ENCODE measurements at places on chromosomes 6 and 20.

- no peak for DNase-seq
Observed at GRCh38 chr20:47606414-47606982, 104.8 kb downstream of the NCOA3 start.

DNA sequence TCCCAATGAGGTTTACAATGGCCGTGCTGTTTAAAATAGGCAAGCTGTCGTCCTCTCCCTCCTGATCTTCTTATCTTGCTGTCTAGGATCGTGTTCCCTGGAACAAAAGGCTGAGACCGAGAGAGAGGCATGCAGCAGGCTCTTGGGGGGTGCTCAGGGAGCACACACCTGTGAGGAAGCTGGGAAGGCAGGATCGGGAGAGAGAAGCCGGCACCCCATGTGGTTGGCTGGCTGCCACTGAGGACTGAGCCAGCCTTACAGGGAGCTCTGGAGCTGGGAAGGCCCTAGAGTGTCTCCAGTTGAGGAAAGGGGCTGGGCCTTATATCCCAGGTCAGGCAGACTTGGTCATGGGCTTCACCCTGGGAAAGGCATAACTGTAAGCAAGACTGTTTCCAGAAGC lies 184.2 kb downstream of the LY86 start:
- DNase-seq = no peak

- no peak for DNase-seq
Observed at GRCh38 chr6:42618686-42619085, 54.9 kb downstream of the UBR2 start.

DNA sequence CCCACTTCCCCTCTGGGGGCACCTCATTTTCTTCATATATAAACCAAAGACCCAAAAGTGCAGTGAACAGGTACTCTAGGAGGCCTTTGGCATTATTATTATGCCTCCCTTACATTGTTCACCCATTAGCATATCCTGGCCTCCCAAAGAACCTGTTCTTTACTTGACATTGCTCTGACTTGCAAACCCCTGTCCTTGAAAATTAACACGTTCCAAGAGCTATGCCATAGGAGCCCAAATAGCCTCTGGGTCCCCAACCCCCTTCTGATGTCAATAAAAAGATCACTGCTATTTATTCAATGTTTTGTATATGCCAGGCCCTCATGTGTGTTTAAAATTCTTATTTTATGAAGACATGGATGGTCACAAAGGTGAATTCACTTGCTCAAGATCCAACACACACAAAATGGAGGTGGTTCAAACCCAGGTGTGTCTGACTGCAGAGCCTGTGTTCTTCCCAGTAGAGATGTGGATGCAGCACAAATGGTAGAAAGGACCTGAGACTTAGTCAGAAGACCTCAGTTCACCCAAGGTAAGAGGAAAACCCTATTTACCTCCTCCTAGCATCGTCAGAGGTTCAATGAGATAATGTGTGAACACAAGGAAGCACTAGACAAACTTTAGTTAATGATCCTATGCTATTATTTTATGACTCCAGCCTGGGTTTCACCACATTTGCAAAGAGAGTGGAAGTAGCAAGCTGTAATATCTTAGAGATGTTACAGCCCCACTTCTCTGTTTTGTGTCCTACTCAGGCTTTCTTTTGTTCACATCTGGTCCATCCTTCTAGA lies 36.6 kb downstream of the BCL2L1 start:
- no peak for DNase-seq

- no peak for DNase-seq
Observed at GRCh38 chr20:10523443-10523842, 88.3 kb downstream of the SLX4IP start.

DNA sequence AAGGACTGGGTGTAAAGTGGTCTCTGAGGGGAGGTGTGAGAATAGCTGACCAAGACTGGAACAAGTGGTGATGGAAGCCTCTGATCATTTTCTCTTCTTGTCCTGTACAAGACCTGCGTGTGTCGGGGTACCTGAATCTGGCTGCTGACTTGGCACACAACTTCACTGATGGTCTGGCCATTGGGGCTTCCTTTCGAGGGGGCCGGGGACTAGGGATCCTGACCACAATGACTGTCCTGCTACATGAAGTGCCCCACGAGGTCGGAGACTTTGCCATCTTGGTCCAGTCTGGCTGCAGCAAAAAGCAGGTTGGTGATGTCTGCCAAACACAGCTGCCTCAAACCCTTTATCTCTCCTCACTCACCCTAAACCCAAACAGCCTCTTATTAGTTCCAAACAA lies 1.7 kb upstream of the HSD17B8 start:
- DNase-seq = no peak

GRCh38 chr6:33114406-33114805 lies 38.6 kb downstream of the HLA-DPB1 start:
- no peak for DNase-seq

- DNase-seq = no peak
Observed at GRCh38 chr6:8627085-8627861, 191.9 kb upstream of the SLC35B3 start.

DNA sequence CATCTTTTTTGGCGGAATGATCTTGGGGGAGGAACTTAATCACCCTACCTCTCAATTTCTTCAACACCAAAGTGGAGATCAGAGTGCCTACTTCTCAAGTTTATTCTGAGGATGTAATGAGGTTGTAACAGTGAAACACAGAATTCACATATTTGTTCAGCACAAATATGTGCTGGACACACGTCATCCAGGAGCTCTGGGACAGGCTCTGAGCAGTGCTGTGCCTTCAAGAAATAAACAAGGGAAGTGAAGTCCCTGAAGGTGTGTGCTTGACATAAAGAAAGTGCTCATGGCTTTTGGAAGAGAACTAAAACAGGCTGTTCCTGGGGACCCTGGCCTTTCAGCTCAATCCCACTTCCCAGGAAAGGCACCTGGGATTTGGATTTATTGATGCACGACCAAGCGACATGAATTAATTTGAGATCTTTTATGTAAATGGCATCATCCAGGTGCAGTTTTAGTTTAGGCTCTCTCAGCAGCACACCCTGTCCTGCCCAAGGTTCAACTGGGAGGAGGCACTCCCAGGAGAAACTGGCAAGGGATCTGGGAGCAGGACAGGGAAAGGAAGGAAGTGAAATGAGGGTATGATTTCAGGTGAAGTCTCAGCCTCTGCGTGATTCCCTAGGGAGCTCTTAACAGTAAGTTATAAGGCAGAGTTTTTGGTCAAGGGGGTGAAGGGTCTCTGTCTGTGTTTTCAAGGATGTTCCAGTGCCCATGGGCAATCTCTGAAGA lies 211.0 kb downstream of the FOXA2 start:
- no peak for DNase-seq

- no peak for DNase-seq
Observed at GRCh38 chr6:104431096-104431495, 428.6 kb downstream of the HACE1 start.

DNA sequence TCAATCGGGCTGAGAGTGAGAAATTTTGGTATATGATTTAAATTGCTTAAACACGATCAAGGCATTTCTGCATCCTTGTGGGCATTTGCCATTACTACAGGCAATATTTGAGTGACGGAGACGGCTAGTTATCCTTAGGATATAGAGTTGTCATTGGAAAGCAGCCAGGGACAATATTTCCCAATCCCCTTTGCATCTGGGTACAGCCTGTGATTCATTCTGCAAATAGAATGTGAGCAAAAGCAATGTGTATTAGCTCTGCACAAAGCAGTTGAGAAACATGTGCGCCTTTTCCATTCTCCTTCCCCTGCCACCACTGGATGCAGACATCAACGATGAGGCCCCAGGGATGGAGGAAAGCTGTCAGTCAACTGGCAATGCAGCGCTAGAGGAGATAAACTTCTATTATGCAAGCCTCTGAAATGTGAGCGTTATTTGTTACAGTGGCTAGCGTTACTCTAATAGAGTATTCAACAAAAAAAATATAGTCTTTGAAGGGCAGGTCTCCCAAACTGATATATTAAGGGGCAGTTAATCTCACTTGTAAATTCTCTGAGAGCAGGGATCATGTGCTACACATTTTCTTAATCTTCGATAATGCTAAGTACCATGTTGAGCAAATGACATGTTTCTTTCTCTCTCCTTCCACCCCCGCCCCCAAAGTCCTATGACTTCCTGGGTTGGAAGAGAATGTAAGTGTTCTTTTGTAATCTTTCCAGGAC lies 37.1 kb upstream of the NCOA3 start:
- no peak for DNase-seq

DNA sequence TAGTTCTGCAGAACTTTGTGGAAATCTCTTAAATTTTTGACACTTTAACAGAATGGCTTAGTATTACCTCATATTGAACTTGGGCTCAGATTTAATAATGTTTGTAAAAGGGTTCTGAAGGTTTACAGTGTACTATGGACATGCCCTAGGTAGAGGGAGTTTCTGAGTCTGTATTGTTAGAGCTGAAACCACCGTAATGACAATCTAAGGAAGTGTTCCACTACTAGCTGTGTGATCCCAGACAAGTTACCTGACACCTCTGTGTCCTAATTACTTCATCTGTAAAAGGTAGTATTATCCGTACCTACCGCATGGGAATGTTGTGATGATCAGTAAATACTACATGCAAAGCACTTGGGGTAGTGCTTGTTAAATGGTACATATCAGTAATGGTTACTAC lies 86.9 kb downstream of the RREB1 start:
- no peak for DNase-seq

DNA sequence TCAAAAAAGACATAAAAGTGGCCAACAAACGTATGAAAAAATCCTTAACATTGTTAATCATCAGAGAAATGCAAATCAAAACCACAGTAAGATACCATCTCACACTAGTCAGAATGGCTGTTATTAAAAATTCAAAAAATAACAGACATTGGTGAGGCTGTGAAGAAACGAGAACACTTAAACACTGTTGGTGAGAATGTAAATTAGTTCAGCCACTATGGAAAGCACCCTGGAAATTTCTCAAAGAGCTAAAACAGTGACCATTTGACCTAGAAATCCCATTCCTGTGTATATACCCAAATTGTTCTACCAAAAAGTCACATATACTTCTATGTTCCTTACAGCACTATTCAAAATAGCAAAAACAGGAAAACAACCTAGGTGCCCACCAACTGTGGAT lies 24.9 kb upstream of the NT5E start:
- no peak for DNase-seq

GRCh38 chr6:10451828-10452509 lies 37.1 kb upstream of the TFAP2A start:
- DNase-seq = no peak

- no peak for DNase-seq
Observed at GRCh38 chr6:56540232-56541029, 102.3 kb downstream of the DST start.

GRCh38 chr6:82270881-82271635 lies 23.5 kb upstream of the IBTK start:
- DNase-seq = no peak

DNA sequence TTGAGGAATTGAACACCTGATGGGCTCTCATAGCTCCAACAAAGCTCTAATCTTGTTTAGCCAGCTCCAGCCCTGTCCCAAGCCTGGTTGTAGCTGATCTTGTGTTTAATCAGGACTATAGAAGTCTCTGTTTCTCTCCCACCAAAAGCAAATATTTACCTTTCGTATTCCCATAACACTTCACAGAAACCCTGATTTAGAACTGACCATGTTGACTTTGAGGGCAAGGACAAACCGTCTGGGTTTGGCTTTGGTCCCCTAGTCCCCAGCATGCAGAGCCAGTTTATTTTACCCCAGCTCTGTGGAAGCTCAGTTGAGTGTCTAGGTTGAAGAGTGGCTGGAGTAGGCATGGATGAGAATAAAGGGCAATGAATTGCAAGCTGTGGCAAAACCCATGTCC lies 18.0 kb upstream of the SIM1 start:
- DNase-seq = no peak

DNA sequence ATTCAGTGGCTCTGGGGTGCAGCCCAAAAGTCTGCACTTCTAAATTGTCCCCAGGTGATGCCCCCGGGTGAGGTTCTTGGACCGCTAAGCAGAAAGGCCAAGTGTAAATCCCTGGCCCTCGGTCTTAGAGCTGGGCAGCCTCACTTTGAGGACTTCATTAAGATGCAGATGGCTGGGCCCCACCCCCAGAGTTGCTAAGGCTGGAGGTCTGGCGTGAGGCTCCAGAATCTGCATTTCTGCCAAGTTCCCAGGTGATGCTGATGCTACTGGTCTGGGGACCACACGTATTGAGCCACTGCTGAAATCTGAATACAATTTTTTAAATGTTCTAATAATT lies 735 bp upstream of the SLC23A2 start:
- DNase-seq = no peak

- DNase-seq = no peak
Observed at GRCh38 chr20:41509316-41510200, 108.6 kb downstream of the CHD6 start.

- no peak for DNase-seq
Observed at GRCh38 chr6:21459641-21460040, 133.9 kb upstream of the SOX4 start.

- no peak for DNase-seq
Observed at GRCh38 chr6:42367353-42368011, 84.2 kb downstream of the TRERF1 start.

GRCh38 chr20:1496930-1497329 lies 5.7 kb upstream of the SIRPB2 start:
- no peak for DNase-seq

- no peak for DNase-seq
Observed at GRCh38 chr6:122449069-122449468, 22.5 kb downstream of the SERINC1 start.

GRCh38 chr6:124478906-124479305 lies 483.3 kb upstream of the RNF217 start:
- DNase-seq = no peak

DNA sequence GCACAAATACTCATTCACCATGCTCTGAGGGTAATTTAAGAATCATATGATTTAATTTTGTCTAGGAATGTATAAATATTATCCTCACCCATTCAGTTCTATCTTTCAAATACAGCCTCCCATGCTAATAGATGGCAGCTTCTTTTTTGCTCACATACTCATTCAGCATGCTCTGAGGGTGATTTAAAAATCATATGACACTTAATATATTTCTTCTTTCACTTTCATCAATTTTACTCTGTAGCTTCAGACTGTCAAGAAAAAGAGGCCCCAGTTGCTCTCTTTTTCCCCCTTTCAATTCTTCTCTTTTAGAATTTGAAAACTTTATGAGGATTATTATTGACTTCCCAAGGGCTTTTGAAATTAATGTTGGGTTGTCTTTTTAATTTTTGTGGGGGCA lies 161.7 kb upstream of the LAMP5 start:
- DNase-seq = no peak

GRCh38 chr6:142947714-142948480 lies 2.9 kb upstream of the HIVEP2 start:
- no peak for DNase-seq

DNA sequence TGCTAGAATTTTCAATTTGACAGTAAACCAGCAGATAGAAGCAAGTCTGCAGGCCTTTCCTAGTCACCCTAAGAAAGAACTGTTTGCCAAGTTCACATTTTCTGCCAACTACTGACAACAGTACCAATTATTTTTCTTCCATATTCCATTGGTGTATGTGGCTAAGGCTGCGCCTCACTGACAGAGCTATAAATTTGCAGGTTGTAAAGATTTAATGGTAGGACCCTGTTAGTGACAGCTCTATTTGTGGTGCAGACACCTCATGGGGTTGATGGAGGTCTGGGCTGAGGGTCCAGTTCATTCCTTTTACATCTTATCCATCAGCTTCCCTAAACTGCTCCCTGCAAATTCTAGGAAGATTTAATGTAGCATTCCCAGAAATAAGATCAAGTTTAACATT lies 228.5 kb downstream of the FRK start:
- DNase-seq = no peak

Measured in central memory CD8-positive, alpha-beta T cell (primary cell).